ENCODE measurements at places on chromosomes 16 and 17.
A peak's percentile ranks its signal among the peaks of the same experiment; 100 is the strongest.

GRCh38 chr16:72794319-72794718 is 253.6 kb downstream of the ZFHX3 start:
- no peak for DNase-seq

GRCh38 chr17:65504141-65504540 is 57.3 kb downstream of the AXIN2 start:
- DNase-seq, result no peak

DNA sequence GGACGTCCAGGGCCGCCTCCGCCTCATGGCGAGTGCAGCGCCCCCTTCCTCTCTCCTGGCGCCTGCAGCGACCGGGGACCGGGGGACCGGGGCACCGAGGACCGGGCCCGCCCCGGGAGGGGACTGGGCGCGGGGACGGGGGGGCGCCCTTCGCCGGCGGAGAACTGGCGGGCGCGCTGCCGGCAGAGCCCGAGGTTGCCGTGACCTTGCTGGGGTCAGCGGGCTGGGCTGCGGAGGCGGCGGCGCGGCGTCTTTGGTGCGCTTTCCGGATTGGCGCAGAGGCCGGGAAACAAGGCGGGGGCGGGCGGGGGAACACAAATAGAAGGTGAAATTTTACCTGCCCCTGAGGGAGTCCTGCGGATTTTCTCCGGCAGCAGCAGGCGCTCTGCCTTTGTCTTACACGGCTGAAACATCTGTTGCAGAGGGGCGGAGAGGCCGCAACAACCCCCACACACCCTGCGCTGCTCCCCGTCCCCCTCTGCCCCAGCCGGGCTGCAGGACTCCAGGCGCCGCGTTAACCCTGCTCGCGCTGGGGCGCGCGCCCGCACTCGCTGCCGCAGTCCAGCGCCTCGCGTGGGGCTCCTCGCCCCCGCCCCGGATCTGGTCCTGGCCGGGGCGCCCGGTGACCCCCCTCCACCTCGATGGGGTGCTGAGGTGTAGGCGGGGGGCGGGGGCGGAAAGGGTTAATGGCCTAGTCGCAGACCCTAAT is 53.5 kb downstream of the SREBF1 start:
- peak; percentile 36 for DNase-seq

DNA sequence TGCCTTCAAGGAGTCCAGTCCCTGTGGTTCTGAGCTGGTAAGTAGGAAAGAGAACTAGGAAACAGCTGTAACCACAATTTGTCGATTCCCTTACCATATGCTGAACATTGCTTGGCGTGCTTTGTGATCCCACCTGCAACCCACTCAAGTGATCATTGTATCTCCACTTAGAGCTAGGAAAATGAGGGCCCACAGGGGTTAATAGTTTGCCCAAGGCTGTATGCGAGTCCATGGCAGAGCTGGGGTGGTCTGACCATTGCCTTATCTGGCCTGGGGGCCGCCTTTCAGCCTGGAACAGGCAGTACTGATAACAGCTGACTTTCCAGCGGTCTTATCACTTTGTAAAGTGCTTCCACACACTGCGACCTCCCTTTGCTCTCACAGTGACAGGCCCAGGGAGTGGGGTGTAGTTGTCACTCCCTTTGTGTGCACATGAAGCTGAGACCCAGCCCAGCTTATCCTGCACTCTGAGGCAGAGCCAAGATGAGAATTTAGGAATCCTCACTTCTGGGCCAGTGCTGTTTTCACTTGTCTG is 9.8 kb downstream of the MYL4 start:
- DNase-seq, result no peak

DNA sequence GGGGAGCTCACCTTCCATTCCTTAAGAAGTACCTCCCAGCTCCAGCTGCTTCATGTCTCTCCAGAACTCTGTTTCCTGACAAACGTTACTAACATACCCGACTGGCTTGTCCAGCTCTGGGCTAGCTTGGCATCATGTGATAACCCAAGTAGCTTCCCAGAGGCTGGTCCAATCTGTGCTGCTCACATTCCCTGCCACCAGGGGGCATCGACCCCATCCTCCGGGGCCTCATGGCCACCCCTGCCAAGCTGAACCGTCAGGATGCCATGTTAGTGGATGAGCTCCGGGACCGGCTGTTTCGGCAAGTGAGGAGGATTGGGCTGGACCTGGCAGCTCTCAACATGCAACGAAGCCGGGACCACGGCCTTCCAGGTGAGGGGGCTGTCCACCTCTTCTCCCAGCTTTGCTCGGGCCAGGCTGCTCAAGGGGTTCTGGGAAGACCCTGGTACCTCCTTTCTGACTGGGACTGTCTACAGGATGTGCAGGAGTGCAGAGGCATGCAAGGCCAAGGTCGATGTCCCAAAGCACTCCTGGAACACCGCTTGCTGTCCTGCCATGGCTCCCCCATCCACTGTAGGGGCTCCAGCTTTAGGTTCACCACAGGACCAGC is 7.6 kb downstream of the EPX start:
- DNase-seq, result peak; percentile 24

DNA sequence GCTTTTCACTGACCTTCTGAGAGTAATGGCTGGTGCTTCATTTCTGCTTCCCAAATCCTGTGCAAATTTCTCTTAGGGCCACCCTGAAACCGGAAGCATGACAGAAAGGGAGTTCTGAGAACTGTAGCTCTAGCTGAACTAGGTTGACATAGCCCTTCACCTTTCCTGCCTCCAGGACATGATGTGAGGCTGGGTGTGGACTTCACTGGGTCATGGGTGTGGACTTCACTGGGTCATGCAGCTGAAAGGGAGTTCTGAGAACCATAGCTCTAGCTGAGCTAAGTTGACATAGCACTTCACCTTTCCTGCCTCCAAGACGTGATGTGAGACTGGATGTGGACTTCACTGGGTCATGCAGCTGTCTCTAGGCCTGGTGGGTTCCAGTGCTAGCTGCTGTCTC is 54.3 kb upstream of the NLRP1 start:
- no peak for DNase-seq

DNA sequence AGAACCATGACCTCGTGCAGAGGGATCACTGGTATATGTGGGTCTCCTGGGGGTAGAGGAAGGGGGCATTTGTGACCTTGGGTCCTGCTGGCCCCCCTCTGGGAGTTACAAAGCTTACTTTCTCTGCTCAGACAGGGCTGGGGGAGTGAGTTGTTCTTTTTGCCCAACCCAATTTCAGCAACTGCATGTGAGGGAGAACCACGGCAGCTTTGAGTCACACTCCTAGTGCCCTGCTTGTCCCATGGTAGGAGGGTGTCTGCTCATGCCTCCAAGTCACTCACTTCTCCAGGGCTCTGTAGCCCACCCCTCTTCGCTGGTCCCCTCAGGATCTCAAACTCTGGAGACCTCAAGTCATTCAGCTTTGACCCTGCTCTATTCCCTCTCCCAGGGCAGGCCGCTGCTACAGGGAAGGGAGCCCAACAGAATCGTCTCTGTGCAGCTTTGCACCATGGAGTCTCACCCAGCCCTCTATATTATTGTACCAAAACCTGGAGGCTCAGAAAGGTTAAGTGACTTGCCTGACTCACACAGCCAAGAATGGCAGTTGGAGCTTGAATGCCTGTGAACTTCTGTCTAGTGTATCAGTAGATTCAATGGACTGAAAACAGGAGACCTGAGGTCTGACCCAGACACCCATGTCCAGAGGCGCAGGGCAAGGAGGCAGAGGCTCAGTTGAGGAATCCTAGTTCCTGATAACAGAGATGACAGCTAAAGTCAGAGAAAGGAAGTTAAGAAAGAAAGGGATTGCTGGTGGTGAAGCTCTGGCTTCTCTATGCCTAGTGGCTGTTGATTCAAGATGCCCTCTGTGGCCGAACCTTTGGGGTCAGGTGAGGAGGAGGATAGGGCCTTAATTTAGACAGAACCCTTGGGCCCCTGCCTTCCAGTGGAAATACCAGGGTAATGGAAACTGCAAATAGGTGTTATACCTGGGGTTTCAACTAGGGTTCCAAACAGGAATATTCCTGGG is 14.6 kb upstream of the ETV4 start:
- DNase-seq, result no peak

DNA sequence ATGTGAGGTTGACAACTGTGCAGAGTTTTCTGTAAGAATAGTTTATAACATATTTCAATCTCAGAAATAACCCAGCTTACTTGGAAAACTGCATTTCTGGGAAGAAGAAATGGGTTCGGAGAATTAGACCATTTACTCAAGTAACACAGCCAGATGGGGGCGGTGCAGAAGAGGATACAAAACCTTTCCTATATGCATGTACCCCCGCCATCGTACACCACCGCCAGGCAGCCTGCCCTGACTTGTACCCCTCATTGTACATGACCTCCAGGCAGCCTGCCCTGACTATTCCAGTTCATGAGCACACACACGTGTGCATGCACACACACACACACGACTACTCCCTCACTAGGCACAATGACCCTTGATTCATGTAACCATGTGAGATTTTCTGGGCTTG is 154.0 kb downstream of the C16orf78 start:
- no peak for DNase-seq

DNA sequence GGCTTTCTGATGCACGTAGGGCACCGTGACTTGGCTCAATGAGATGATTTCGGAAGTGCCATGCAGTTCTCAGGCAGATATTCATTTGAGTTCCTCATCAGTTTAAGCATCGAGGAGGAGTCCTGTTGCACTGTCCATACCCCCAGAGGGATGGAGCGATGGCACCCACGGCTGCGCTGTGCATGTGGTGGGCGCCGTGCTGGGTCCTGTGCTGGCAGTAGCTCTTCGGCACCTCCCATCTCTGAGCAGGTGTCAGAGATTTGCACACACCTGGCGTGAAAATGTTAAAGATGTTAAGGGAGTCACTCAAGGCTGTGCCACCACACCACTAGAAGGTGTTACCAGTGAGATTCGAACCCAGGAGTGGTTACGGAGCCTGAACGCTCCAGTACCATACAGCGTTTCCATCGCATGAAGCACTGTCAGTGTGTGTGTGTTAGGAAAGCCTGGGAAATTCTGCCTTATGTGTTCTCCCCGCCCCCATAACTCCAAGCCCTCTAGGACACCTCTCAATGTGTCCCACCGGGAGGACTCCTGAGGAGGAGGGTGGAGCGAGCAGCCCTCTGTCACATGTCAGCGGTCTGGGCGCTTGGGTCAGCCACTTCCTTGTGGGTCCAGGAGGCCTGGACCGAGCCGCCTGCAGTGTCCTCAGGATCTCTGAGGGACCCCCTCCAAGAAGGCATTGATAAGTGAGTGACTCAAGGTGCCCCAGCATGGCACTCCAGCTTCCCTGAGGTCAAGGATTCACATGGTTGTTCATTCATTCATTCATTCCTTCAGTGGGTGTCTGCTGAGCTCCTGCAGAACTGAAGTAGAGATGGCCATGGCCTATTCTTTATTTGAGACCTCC is 3.8 kb downstream of the MRC2 start:
- no peak for DNase-seq

DNA sequence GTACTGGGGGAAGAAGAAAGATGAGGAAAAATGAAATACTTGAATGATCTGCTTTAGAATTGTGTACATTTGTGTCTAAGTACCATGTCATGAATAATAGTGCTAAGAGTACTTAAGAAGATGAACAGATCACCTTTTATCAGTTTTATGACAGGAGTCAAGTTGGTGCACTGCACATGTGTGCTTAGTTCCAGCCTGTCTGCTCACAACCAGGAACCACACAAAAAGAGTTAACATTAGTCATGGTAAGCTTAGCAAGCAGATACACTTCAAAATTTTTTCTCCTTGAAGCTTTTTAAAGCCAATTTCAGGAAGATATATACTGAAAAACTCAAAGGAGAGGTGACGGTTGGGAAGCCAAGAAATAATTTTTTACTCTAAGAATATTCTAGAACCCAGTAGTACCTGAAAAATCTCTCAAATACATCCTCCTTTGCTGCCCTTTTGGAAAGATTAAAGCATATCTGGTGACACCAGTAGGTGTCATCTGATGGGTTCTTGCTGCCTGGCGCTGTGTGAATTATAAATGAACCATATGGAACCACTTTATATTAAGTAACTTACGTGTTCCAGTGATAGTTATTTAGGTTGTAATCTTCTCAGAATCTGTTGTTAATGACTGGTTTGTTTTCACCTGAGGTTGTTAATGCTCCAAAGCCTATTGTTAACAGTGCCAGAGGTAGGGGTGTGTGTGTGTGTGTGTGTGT is 93.4 kb downstream of the MSI2 start:
- no peak for DNase-seq

DNA sequence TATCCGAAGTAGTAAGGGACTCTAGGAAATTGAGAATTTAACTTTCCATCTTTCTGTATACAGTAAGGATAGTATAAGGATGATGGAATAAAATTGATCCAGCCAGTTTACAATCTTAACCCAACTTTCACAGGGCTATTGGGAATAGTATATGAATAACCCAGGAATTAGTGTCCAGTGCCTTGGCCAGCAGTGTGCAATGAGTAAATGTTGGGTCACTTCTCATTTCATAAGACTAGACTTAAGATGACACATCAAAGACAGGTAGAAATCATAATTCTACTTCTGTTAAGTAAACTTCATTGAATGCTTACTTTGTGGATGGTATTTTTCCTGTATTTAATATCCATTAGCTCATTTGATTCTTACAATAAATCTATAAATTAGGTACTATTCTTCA is 949.6 kb upstream of the GOT2 start:
- DNase-seq, result no peak

DNA sequence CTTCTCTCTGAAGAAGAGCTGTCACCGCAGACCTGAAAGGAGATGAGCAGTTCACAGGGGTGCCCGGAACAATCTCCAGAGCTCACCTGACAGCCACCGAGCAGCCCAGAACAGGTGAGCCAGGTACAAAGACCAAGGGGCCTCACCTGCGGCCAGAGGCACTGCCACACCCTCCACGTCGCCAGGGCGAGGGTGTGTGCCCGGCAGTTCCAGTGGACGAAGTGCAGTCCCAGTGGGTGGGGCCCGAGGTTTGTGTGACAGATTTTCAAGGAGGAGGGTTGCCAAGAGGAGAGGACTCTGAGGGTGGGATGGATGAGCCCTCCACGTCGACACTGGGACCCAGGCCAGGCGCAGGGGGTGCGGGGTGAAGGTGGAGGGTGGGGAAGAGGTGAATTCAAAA is 61.7 kb downstream of the SMPD3 start:
- no peak for DNase-seq

GRCh38 chr17:76193591-76193990 is 46.7 kb downstream of the RNF157 start:
- DNase-seq, result no peak

- no peak for DNase-seq
Observed at GRCh38 chr17:31058976-31059375, 35.8 kb upstream of the NF1 start.

- DNase-seq, result no peak
Observed at GRCh38 chr17:6098050-6098822, 28.1 kb downstream of the WSCD1 start.

- DNase-seq, result no peak
Observed at GRCh38 chr16:17129971-17130370, 340.8 kb downstream of the XYLT1 start.
